Hypothalamus (tissue), 51 donors: ENCODE measurements at places on chromosomes 7 and 10.

DNA sequence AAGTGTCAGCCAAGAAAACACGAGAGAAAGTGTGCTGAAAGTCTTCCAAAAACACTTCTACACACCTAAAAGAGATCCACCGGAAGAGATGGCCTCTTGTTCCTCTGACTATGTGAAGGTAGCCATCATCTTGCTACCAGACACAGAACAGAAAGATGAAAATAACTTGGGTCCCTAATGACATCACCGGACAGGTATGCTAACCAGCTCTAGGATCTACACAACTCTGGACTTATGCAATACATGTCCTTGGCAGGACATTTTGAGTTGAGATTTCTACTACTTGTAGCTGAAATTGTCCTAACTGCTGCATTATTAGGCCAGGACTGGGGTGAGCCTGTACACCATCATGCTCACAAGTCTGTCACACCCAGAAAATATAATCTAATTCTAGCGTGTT is 358.7 kb downstream of the ELMO1 start:
- no peak for DNase-seq

GRCh38 chr7:11726001-11726793 is 105.8 kb downstream of the THSD7A start:
- DNase-seq = no peak

DNA sequence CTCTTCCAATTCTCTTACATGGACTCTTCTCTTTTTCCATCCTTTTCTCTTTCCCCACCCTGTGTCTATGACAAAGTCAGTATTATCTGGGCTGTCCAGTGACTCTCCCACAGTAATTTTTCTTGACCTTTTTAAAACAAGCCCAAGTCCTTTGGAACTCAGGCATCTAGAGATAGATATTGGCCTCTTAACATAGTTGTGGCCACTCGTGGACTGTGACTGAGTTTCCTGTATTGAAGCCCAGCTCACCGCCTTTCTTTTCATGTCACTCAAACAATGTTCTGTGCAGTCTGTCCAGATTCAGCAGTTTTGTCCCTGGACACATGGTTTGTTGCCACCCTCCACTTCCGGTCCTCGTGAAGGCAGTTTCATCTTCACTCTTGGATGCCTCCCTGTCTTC is 110.9 kb upstream of the CDC14C start:
- no peak for DNase-seq

DNA sequence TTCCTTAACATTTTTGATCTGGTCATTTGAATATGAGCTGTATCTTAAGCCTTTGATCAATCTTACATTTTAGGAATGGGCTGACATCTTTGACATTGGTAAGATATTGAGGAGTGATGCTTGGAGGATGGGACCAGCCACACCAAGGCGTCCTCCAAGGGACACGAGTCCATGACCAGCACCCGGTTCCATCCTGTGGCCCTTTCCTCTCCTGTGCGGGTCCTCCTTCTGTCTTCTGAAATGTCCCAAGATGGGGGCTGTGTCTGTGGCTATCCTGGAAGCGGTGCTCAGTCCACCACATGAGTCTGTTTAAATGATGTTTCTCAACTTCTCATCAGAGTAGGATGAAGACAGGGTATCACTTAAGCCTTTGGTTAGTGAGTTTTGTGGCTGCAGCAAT is 67.3 kb upstream of the SHH start:
- DNase-seq = no peak

GRCh38 chr7:49398746-49399145 is 374.7 kb upstream of the VWC2 start:
- no peak for DNase-seq

DNA sequence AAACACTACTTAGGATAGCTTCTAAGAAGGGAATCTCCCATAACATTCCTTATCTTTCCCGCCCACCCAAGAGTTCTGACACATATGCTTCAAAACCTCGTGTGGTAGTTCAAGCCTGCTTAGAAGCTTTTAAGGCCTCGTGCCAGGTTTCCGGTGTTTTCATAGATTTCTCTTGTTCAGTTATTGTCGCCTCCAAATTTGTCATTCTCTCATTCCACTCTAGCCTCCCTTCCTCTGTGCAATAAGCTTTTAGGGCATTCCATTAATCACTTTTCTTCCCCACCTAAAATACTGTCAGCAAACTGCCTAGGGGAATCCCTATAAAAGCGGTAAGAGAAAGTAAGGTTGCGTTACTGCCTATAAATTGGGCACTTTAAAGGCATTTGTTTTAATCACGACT is 718 bp upstream of the BPGM start:
- DNase-seq = no peak
